ENCODE measurements at places on chromosomes 7 and 10.

- no peak for DNase-seq
These were observed 121.8 kb downstream of the CD36 start for GRCh38 chr7:80760292-80760691.

- no peak for DNase-seq
These were observed 47.4 kb downstream of the MTPN start for GRCh38 chr7:135929722-135930141.

DNA sequence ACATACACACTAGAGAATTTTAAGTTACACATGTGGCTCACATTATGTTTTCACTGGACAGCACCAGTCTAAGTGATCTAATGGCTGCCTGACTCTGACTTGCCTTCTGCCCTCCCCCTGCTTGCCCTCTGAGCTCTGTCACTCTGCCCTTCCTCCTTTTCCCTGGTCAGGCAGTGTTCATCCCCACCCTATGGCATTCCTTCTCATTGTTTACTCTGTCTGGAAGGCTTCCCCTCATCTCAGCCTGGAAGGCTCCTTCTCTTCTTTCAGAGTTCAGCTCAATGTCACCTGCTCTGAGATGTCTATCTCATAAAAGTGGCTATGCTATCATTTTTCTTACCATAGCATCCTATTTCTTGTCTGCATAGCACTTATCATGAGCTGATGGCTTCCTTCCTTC, 305.7 kb downstream of the BMPER start:
- DNase-seq = no peak

- no peak for DNase-seq
These were observed 81.1 kb upstream of the ADO start for GRCh38 chr10:62723375-62723774.

GRCh38 chr7:74027683-74028320, at the start of gene ELN:
TSS of gene ELN (plus strand) at chr7:74028173. CDS start at chr7:74028188, 15 bp downstream.
- DNase-seq = no peak

GRCh38 chr10:4062751-4063150, 277.7 kb upstream of the KLF6 start:
- no peak for DNase-seq

DNA sequence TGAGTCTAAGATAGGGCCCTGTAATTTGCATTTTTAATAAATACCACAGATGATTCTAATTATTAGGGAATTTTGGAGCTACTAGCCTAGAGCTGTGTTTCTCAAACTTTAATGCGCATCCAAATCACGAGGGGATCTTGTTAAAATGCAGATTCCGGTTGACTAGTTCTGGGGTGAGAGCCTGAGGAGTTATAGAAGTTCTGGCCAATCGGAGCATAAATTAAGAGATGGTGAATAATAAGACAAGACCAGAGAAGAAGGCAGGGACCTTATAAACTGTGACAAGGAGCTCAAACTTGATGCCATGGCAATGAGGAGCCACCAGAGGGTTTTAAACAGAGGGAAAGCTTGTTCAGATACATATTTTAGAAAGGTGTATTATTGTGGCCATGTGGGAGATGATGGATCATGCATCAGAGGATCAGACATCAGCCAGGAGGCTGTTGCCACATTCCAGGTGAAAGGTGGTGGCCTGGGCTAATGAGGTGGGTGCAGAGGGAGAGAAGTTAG, 29.7 kb upstream of the TLX1 start:
- DNase-seq = no peak

- no peak for DNase-seq
These were observed 171.8 kb downstream of the NEURL1 start for GRCh38 chr10:103665162-103665889.

GRCh38 chr10:68633816-68634466, 73.8 kb downstream of the TET1 start:
- DNase-seq = no peak

DNA sequence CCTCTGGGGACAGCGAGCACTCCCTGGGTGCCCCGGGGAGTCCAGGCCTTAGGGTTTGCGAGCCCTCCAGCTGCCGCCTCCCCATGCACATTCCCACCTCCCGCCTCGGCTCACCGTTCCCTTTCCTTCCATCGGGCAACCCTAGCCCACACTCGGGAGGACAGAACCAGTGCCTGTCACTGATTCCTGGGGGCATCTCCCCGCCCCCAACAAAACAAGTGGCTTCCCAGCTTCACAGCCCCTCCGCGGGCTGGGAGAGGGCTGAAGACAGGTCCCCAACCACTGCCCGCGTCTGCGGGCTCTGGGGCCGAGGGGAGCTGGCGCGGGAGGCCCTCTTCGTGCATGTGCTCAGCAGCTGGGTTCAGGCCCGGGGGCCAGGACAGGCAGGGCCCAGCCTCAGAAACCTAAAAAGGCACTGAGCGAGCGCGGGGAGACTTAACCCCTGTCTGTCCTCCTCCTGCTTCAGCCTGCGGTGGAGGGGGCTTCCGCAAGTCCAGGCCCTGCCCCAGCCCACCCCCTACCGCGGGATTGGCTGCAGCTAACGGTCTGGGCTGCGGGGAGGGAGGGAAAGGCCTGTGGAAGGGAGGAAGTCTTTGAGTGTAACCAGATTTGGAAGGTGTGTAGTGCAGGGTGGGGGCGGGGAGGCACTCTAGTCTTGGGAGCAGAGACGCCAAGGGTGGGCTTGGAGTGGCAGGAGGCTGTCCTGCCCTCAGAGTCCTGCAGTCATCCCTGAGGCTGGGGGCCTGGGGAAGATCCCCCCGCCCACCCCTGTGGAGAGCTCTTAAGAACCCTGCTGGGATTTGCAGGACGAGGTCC, 1.2 kb downstream of the FLNC start:
- DNase-seq = no peak

DNA sequence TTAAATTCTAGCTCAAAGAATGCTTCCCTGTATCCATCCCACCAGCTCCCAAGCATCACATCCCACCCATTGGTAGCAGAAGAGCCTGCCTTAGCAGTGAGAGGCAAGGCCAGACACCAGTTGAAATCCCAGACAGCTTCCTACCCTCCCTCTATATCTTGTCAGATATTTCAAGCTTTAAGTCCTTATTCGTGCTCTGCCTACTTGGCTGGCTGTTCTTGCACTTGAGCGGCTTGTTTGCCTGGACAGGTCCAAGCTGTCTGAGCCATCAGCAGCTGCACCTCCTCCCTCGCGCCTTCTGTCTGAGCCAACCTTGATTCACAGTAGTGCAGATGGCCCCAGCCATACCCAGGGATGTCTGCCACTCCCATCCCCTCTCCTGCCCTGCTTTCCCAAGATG, 16.4 kb downstream of the LRRC4 start:
- no peak for DNase-seq

- DNase-seq = no peak
These were observed 682.8 kb downstream of the INHBA start for GRCh38 chr7:41020056-41020455.

DNA sequence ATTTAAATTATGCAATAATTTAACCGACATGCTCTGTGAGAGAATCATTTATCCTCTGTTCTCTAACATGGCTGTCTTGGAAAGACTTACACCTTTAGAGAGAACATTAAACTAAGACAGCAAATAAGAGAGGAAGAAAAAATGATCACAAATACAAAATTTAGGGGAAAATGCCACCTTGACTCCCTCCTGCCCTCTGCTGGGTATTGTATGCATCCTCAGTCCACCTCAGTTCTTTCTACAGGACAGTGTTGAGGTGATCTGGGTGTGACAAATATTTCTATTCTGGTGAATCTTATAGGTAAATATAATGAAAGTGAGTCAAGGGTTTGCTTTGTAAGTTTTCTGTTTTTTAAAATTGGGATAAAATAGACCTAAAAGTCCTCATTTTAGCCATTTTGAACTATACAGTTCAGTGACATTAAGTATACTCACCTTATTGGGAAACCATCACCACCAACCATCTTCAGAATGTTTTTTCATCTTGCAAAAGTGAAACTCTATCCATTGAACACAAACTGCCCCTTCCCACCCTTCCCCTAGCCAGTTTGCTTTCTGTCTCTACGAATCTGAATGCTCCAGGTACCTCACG, 61.5 kb upstream of the ELMO1 start:
- no peak for DNase-seq

GRCh38 chr10:74752371-74753040, 73.9 kb upstream of the KAT6B start:
- DNase-seq = no peak

- DNase-seq = no peak
These were observed 681.2 kb upstream of the NRP1 start for GRCh38 chr10:34015700-34016099.

GRCh38 chr7:74373536-74373935, 80.2 kb upstream of the GTF2IRD1 start:
- no peak for DNase-seq

DNA sequence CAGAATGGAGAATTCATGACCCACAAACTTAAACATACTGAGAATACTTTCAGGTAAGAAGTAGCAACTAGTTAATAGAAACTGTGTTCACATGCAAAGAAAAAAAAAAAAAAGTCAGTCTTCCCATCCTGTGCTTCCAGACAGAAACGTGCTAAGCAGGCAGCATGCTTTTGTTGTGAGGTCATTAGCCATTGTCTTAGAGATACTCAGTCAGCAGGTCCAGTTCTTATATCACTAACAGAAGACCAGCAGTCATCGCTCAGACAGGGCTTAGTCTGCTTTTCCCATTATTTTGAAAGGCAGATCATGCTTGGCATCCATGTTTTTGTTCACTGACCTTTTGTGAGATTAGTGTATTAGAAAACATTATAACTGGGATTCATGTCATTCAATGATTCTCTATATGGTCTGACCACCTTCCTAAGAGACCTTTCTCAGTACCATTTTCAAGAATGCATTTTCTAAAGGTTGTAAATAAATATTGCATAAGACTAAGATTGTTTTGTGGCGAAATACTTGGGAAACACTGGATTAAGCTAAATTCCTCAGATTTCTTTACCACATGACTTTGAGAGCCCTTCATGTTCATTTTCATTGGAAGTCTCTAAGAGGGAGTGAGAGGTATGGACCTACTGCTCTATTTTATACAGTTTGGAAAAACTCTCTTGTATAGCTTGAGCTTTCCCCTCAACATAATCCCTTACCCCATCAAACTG, 45.0 kb upstream of the AGBL3 start:
- no peak for DNase-seq

- no peak for DNase-seq
These were observed 317.6 kb upstream of the PLXDC2 start for GRCh38 chr10:19498393-19499290.

- no peak for DNase-seq
These were observed 63.2 kb upstream of the TMEM168 start for GRCh38 chr7:112853422-112853821.

- no peak for DNase-seq
These were observed 601.8 kb downstream of the PARD3 start for GRCh38 chr10:34213193-34213804.

DNA sequence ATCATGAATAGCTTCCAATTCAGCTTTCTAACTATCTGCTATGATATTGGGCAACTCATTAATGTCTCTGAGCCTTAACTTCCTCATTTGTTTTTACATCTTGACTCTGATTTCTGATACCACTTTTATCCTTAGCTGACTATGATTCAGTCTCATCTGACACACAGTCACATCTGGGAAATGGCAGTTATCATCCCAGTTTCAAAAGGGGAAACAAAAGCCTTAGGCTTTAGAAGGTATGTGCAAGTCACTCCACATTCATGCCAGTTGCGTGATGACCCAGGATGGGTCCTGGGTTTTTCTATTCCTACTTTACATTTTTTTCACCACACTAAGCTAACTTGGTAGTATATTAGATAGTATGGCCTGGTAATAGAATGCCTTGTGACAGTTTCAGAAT, 12.7 kb downstream of the SCIN start:
- no peak for DNase-seq

DNA sequence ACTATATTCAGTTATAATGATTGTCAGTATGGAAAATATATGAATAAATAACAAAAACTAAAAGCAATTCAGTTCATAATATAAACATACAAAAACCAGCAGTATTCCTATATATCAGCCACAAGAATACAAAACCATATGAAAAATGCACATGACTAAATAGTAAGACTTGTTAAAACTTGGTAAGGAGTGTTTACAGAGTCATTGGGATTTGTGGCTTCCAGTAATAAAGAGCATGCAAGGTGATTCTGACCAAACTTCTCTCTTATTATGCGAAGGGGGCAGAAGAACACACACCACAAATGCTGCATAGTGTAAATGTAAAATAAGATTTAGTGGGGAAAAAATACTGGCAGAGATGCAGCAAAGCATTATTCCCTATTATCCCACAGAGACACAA, 8.8 kb upstream of the CNOT4 start:
- no peak for DNase-seq

DNA sequence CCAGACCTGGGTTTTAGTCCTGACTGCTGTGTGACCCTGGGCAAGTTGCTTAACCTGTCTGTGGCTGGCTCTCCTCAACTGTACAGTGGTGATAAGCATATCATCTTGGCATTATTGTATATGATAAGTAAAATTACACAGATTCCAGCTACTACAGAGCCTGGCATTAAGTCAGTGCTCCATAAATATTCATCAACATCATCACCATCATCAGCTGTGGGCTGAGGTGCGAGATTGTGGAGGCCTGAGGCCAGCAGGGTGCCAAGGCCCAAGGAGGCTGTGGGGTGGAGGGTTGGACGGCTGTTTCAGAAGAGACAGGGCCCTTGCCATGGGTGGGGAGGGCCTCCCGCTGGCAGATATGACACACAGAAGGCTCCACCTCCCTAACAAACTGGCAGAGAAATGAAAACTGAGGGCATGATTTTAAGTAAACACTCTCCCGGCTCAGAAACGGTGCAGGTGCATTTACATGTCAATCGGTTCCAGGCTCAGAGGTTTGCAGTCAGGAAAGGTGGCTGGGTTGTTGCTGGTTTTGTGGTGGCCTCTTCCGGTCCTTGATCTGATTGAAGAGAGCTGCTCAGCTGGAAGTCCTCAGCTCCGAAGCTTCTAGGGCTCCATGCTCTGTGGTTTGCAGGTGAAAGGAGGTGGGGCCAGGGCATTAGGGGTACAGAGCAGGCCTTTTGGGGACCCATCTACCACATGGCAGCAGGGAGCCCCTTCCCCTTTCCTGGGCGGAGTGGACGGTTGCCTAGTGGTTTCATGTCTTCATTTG, 10.2 kb downstream of the CRYGN start:
- DNase-seq = no peak

DNA sequence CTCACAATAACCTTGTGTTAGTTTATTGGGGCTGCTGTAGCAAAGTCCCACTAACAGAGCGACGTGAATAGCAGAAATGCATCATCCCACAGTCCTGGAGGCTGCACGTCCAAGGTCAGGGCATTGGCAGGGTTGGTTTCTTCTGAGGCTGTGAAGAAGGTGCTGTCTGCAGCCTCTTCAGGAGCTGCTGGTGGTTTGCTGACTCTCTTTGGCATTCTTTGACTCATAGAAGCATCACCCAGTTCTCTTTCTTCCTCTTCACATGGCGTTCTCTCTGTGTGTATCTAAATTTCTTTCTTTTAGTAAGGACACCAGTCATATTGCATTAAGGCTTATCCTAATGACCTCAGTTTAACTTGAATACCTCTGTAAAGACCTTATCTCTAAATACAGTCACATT, 428.4 kb upstream of the KLF6 start:
- DNase-seq = no peak

DNA sequence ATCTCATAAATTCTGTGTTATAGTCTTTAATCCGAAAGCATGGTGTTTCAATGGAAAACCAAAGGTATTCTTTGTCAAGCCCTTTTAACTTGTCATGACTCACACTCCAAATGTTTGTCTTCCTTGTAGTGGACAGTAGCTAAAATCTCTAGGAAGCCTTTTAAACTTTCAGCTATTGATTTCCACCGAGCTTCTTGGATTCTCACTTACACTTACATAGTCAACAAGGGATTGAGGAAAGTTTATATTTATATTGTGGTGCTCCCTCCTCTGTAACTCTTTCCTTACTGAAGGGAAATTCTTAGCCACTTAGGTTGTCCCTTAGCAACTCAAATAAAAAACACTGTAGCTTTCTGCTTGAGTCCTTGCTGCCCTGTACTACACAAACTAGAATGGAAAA, 31.2 kb upstream of the GPR37 start:
- DNase-seq = no peak

- DNase-seq = no peak
These were observed 339.5 kb downstream of the WDR37 start for GRCh38 chr10:1395481-1396296.
